ENCODE measurements at places on chromosomes 3 and 15.

GRCh38 chr3:131620977-131621376, 118.2 kb upstream of the MRPL3 start:
- no peak for DNase-seq

DNA sequence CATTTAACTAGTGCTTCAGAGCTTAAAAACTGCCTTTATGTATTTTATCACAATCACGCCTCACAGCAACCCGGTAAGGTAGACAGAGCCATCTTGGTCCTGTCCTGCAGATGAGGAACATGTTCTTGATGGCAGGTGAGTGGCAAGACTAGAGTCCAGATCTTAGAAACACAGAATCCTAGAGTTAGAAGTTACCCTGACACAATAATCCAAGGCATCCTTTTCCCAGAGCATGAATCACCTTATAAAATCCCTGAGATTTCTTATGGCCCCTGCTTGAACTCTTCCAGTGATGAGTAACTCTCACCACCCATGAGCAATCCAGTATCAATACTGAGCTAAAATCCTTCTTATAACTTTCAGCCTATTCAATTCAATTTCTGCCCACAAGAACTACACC, 16.9 kb downstream of the POPDC2 start:
- DNase-seq: no peak

DNA sequence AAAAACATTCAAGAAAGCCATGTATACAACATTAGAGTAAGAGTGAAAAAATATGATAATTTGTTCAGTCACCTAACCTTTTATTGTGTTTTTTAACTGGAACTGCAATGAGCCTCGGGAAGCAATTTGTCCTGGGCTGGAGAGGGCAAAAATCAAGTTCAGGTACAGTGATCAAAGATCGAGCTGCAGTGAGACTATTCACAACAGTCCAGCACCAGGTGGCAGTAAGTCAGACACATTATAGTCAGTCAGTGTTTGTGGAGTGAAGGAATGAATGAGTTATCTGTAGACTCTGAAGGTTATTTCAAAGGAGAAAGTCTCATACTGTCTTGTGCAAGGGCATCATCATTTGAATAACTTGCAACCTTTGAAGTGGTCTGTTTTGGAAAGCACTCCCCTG, 116.6 kb downstream of the CHDH start:
- no peak for DNase-seq

GRCh38 chr15:67156834-67157233, 91.4 kb downstream of the SMAD3 start:
- DNase-seq: no peak
